ENCODE measurements at places on chromosomes 3 and 15.

DNA sequence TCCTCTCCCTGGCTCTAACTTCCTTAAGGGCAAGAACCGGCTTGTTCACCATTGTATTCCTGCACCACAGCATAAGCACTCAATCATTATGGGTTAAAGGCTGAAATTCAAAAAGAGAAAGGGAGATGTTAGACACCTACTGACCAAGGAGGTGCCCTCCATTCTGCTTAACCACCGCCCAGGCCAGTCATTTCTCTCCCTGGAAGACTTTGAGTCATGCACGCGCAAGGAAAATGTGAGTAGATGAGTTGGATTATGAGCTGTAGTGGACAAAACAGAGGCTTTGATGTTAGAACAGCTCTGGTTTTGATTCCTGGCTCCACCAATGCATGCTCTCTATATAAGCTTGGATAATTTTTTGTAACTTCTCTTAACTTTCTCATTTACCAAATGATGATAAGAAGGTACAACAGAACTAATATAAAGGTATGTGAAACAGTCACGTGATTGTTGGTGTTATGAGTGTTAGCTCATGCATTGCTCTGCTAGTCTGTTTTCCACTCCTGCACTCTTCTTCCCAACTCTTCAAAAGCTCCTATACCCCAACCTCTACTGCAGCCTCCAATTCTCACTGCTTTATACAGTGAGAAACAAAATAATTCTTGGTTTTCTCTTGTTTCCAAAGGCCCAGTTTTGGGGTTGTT, 148.4 kb upstream of the ATP11B start:
- DNase-seq: no peak

GRCh38 chr3:71815340-71816067, 30.6 kb upstream of the PROK2 start:
- no peak for DNase-seq

- no peak for DNase-seq
Observed at GRCh38 chr3:18366258-18366657, 58.9 kb downstream of the SATB1 start.

GRCh38 chr15:36313021-36313420, 266.4 kb upstream of the CDIN1 start:
- DNase-seq: no peak

- DNase-seq: no peak
Observed at GRCh38 chr15:94231723-94232468, 535 bp downstream of the MCTP2 start.

- DNase-seq: no peak
Observed at GRCh38 chr3:46407970-46408369, 911 bp downstream of the CCRL2 start.

- DNase-seq: no peak
Observed at GRCh38 chr15:74261041-74261440, 24.9 kb downstream of the CCDC33 start.

DNA sequence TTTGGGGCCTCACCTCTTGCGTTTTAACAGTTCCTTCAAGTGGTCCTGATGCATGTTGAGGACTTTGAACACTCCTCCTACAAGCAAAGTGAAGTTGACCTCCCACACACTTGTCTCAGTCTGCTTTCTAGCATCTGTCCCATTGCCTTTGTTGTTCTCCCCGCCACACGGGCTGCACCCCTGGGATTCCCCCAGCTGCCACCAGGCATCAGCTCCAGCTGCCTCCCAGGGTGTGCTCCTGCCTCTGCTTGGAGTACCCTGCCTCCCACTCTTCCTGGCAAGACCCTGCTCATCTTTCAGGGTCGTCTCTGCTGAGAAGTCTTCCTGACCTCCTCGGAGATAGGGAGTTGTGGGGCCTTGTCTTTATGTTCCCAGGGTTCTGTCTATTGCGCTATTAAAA, 52.2 kb downstream of the IGF1R start:
- no peak for DNase-seq
